Stimulated activated CD4-positive, alpha-beta T cell treated with anti-CD3 and anti-CD28 coated beads, Interleukin-4, amount 100 ng/mL, for 4 hours (primary cell): ENCODE measurements at places on chromosomes 3 and 15.

GRCh38 chr3:180252683-180253082 lies 215.9 kb upstream of the PEX5L start:
- DNase-seq: no peak

DNA sequence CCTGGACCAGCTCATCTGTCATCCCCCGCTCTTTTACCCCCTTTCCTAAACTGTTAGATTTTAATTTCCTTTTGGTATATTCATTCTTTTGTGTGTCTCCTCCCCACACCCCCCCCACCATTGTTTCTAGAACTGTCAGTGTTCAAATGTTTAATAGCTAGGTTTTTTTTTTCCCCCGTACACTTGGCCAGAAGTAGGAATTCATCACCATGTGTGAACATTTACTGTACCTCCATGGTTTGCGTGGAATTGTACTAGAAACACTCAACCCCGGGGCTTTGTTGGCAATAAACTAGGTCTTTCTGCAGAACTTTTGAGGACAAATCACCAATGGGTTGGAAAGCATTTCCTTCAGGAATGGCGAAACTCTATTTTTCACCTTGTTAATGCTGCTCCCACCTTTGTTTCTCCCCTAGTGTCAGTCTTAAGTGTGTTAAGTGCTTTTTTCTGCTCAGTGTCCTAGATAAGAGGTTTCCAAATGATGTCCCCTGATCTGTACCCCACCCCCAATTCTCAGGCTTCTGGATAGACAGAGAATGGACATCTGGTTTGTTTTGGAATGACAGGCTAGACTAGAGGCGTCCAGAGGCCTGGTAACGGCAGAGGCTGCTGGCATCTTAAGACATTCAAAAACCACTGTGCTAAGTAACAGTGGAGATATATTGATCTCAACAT lies 76.8 kb downstream of the SMAD3 start:
- DNase-seq: no peak

DNA sequence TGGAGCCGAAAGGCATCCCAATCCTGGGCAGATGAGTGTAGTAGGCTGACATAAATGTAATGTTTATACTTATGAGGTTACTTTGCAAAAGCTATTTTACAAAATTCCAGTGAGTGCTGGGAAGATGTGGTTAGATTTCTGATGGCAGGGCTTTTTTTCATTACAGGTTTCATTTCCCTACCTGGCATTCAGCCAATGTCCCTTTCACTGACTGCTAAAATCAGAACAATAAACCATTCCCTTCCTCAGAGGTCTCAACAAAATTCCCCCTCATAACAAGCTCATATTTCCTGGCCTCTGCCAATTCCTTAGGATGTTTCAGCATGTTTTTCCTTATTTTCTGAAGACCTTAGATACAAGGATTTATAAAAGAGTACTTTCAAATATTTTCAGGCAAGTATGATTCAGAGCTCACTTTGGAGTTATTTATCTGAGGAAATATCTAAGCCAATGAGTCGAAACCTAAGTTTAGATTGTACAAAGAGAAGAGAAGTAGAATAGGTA lies 40.9 kb upstream of the CCDC80 start:
- no peak for DNase-seq

DNA sequence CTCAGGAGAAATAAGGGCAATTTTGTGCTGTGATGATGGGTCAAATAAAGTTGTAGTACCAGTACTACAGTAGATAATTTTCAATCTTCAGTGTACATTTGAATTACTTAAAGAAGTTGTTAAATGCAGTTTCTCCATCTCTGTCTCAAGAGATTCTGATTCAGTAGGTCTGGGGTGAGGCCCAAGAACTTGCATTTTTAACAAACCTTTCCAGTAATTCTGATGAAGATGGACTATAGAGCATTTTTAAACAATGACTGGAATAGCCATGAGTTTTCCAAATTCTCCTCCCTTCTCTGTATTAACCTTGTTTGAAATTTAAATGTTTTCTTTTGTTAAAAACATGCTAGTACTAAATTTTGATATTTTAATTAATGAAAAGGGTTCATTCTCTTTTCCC lies 127.0 kb upstream of the CD96 start:
- DNase-seq: no peak

GRCh38 chr3:157956176-157956575 lies 150.0 kb downstream of the SHOX2 start:
- DNase-seq: no peak

GRCh38 chr15:42071717-42072116 lies 22.6 kb downstream of the PLA2G4D start:
- DNase-seq: no peak

- DNase-seq: no peak
These were observed 67.0 kb downstream of the CLDN11 start for GRCh38 chr3:170485696-170486095.

DNA sequence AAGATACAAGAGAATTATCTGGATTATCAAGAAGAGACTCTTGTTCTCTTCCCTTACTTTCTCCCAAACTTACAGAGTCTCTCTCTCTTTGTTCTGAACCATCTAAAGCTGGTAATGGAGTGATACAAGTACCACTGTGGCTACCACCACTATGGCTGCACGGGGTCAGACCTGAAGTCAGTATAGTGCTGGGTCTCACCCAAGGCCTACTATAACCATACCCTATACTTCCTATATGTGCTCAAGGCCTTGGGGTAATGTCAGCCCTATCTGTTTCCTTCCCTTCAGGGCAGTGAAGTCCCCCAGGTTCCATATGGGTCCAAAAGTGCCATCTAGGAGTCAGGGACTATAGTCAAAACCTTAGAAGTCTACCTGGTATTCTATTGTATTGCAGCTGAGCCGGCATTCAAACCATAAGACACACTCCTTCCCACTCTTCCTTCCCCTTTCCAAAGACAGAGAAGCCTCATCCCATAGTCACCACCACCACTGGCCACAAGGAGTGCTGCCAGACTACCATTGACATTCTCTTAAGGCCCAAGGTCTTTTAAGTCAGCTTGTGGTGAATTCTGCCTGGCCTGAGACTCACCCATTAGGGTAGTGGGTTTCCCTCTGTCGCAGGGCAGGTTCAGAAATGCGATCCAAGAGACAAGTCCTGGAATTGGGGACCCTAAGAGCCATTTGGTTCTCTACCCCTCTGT lies 615.0 kb upstream of the NECTIN3 start:
- DNase-seq: no peak

- DNase-seq: no peak
These were observed 415.9 kb upstream of the MDFIC2 start for GRCh38 chr3:70728311-70728710.

GRCh38 chr3:45597171-45597570 lies 2.6 kb downstream of the LIMD1 start:
- DNase-seq: no peak

GRCh38 chr15:59569477-59569876 lies 42.1 kb upstream of the GCNT3 start:
- no peak for DNase-seq

DNA sequence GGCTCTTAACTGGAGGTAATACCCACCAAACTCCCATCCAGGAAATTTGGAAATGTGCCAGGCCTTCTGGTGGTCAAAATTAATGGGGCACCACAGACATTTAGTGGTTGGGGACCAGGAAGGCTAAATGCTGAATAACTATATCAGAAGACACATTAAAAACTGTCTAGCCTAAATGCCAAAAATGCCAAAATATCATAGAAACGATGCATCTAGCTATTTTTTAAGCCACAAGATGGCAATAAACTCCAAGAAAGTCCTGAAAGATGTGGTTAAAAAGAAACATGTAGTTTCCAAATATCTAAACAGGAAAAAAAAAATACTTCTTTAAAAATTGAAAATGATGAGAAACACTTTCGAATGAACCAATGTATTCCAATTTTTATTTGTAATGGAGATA lies 19.9 kb downstream of the CCDC14 start:
- no peak for DNase-seq

GRCh38 chr3:138941259-138941885 lies 5.6 kb downstream of the FOXL2 start:
- DNase-seq: no peak

- DNase-seq: no peak
These were observed 11.6 kb downstream of the GPR160 start for GRCh38 chr3:170049146-170050000.

DNA sequence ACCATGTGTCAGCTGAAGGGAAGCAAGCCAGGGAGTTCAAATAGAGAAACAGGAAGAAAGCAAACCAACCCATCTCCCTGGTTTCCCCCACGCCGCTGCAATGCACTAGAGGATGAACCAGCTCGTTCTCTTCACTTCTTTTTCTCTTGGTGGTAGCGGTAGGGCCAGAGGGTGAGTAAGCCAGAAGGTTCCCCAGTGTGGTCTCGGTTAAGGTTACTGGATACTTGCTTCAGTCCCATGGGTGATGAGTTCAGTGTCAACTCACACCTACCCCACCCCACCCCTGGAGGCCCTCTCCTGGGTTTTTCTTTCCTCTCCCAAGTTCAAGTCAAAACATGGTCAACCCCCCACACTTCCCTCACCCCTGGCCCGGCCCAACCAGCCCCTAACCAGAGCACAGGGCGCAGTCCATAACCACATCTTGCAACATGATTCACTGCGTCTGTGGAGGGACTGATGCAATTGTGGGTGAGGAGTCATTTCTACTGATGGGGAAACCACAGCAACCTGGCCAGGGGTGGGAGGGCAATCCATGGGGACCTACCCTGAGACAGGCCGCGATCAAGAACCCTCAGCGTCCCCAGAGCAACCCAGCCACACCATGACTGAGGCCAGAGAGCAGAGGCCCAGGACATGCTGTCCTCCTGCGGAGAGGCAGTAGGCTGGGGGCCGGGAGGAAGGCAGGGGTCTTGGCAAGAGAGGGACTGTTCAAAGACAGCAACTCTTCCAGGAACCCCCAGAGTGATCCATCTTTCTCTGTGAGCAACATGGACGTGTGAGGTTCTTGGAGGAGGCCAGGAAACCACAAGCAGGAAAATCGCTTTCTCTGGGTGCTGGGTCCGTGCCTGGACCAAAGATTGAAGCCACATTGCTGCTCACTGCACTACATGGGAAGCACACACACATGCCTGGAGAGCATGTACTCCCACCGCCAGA lies 276.6 kb downstream of the UACA start:
- peak; percentile 43 for DNase-seq

GRCh38 chr3:59644479-59645402 lies 594.9 kb upstream of the CFAP20DC start:
- DNase-seq: no peak

DNA sequence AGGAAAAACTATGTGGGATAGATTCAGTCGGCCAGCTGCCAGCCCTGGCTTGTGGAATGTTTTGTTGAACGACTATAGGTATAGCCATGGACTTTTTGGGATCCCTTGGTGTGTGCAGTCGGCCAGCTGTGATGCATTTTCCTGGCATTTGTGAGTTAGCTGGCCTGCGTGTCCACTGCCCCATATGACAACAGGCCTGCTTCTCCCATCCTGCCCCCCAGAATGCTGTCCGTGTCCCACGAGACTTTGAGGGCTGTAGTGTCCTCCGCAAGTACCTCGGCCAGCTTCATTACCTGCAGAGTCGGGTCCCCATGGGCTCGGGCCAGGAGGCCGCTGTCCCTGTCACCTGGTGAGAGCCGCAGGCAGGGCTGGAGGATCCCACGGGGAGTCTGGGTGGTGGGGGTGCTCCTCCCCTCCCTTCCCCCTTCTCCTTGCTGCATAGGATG lies 23.6 kb downstream of the PTPN23 start:
- DNase-seq: no peak

GRCh38 chr3:20700714-20701113 lies 514.7 kb upstream of the SGO1 start:
- no peak for DNase-seq

DNA sequence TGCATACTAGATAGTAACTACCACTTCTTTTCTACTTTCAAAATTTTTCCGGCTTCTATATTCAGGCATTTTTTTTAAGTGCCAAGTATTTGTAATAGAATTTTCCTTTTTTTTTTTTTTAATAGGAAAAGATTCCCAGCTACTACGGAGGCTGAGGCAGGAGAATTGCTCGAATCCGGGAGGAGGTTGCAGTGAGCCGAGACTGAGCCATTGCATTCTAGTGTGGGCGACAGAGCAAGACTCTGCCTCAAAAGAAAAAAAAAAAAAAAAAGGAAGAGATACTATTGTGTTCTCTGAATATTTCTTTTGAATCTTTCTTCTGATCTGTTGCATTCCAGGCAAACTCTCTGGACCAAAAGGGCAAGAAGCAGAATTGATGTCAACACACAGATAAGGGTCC lies 557.3 kb downstream of the FGF12 start:
- no peak for DNase-seq

- DNase-seq: no peak
These were observed 4.6 kb downstream of the ANXA2 start for GRCh38 chr15:60392986-60393790.

DNA sequence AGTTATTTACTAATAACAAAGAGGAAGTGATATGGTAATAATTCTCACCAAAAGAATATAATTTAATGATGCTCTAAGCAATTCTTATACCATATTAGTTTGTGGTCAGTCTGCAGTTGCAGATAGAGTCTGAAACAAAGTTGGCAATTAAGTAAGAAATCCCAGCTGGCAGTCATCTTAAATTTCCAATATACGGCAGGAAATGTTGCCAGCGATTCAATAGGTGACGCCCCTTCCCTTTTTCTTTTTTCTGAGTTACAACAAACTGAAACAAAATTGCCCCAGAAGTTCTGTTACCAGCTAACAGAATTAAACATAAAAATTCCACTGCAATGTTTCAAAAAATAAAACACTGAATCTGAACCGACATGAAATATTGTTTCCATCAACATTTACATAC lies 26.7 kb downstream of the LRRFIP2 start:
- no peak for DNase-seq

GRCh38 chr15:81292523-81293001 lies 31.4 kb downstream of the STARD5 start:
- peak; percentile 35 for DNase-seq

DNA sequence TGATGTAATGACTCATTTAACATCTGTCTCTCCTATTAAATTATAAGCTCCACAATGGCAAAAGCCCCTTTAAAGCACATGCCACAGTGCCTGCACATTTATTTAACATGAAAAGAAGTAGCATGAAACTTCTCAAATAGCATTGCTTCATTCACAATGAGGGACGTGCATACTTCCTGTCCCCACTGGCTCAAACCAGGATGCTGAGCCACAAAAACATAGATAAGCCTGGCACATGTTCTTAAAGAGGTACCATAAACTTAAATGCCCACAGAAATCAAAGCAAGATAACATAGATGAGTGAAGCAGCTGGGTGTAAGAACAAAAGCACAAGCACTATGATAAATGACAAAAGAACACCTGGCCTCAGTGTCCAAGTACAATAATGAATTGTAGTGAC lies 3.8 kb downstream of the TP53BP1 start:
- DNase-seq: no peak

DNA sequence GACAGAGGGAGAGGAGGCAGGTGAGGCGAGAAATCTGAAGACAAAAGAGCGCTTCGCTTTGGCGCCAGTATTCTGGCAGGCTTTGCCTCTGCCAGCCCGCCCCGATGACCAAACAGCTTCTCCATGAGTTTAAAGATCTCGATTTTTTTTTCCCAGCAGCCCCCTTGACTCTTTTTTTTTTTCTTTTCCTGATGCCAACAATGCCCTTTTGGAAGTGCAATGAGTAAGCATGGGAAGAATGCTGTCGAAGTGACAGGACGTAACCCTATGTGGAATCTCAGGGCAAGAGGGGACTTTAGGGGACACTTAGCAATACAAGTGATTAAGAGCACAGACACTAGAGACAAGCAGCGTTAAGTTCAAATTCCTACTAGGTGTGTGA lies 211.7 kb downstream of the FGF12 start:
- no peak for DNase-seq

- DNase-seq: no peak
These were observed 30.0 kb upstream of the CACNA1D start for GRCh38 chr3:53464424-53464823.
